Stimulated activated CD8-positive, alpha-beta memory T cell treated with anti-CD3 and anti-CD28 coated beads, Interleukin-7, amount 100 ng/mL, for 48 hours (primary cell): ENCODE measurements at places on chromosomes 12 and 14.

DNA sequence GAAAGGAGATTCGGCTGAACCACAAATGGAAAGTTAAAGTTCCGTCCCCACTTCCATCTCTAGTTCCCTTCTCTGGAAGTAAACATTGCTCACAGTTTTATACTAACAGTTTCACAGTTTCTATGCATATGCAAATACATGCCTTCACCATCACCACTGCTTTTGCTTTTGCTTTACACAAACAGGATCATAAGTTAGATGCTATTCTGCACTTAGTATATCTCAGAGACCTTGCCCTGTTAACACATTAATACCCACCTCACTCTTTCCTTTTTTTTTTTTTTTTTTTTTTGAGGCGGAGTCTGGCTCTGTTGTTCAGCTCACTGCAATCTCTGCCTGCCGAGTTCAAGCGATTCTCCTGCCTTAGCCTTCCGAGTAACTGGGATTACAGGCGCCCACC lies 890 bp downstream of the TEP1 start:
- DNase-seq: no peak

DNA sequence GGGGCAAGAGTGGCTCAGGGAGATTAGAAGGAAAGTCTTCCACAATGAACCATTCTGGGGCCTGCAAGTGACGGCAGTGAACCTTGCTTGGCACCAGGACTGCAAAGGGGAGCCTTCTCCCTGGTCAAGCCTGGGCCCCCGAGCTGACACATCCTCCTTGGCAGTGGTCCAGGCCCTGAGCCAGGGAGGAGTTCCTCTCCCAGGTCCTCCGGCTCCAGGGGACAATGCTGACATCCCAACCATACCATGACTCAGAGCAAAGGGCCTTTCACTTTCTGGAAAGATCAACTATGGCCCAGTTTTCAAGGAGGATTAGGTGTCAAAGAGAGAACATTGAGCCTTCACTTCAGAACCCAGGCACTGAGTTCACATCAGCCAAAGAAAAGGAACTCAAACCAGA lies 756.5 kb upstream of the TBX3 start:
- no peak for DNase-seq

- no peak for DNase-seq
Measured at GRCh38 chr12:81956468-81956860, 197.3 kb upstream of the PPFIA2 start.

- no peak for DNase-seq
Measured at GRCh38 chr12:120216742-120217605, 16.1 kb upstream of the RPLP0 start.

- DNase-seq: no peak
Measured at GRCh38 chr12:77239617-77240016, 174.2 kb upstream of the E2F7 start.
